ENCODE measurements at places on chromosomes 7 and 10.

DNA sequence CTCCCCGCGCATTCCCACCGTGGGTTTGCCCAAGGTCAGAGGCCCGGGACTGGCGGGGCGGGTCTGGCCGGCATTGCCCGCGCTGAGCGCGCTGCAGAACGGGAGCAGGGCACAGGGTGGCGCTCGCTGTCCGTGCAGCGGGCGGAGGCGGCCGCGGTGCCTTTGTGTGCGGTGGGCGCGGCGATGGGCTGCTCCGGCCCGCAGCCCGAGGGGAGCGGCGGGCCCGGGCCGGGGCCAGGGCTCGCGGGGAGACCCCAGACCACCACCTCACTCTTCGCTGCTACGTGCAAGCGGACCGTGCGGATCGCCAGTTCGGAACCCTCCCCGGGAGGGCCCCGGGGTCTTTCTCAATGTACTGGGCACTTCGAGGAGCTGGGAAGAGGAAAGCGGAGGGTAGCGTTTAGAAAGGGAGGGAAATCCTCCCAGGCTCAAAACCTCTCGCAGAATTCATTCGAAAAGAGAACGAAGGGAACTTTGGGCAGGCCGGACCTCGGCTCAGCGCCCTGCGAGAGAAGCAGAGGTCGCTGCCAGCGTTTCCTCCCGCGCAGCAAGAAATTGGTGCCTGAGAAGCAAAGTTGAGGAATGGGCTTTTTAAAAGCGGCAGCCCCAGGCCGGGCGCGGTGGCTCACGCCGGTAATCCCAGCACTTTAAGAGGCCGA is 8.5 kb downstream of the SP8 start:
- no peak for DNase-seq

DNA sequence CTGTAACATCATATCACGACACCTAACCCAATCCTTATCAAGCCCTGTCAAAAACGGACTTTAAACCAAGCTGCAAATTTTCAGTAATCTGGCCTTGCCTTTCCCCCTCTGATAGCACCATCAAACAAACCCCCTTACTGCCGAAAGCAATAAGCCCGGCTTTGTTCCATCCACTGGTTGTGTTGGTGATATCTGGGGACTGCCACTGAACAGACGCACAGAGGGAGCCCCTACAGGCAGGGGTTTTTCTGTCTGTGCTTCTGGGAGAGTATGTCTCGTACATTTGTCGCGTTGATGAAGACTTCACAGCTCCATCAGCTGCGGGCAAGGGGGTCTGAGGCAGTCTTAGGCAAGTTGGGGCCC is 550 bp upstream of the PLAU start:
- DNase-seq: no peak

- no peak for DNase-seq
These were observed 180.3 kb downstream of the SH2D4B start for GRCh38 chr10:80718024-80718423.

DNA sequence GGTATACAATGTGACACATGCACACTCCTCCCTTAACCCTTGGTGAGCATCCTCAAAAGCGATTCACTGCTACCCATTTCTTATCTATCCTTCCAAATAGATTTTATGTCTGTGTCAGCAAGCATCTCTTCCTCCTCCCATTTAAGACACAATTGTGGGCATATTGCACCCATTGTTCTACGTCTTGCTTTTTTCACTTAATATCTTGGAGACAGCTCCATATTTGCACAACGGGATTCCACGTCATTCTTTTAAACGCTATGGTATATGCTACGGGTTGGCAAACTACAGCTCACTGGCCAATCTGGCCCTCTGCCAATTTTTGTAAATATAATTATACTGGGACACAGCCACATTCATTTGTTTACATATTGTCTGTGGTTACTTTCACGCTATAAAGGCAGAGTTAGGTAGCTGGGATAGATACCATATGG is 88.6 kb downstream of the RNF216 start:
- DNase-seq: no peak

DNA sequence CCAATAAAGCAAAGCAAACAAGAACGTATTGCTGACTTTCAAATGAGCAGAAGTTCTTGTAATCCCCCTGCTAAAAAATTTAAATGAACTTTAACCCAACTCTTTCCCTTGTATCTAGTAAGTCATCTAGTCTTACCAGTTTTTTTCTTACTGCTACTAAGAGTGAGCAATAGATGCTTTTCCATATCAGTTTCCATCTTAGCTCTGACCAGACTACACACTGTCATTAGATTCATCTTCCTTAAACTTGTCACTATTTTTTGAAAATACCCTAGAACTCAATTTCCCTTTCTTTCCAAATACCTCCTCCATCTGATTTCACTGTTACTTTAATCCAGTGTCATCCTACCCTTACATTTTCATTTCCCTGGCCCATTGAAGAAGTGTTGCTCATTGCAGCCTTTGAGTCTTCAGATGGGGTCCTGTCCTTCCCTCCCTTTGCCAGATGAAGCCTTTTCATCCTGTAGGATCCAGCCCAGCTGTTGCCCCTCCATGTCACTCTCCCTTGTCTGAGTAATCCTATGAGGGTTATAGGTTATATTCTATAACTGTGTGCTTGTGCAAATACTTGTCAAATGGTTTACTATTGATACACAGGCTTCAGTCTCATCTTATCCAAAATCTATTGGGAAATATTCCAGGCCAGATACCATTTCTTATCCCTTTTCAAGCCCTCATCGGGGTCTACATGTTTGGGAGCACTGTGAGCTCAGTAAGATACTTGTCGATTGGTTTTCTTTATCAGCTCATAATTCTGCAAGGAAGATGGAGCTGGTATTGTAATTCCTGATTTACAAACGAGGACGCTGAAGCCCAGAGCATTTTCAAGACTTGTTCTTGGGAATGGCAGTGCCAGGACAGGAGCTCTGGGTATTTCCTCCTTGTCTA is 51.5 kb upstream of the ITGB1 start:
- DNase-seq: no peak

- no peak for DNase-seq
These were observed 79.0 kb upstream of the SEMA3C start for GRCh38 chr7:80997841-80998240.

DNA sequence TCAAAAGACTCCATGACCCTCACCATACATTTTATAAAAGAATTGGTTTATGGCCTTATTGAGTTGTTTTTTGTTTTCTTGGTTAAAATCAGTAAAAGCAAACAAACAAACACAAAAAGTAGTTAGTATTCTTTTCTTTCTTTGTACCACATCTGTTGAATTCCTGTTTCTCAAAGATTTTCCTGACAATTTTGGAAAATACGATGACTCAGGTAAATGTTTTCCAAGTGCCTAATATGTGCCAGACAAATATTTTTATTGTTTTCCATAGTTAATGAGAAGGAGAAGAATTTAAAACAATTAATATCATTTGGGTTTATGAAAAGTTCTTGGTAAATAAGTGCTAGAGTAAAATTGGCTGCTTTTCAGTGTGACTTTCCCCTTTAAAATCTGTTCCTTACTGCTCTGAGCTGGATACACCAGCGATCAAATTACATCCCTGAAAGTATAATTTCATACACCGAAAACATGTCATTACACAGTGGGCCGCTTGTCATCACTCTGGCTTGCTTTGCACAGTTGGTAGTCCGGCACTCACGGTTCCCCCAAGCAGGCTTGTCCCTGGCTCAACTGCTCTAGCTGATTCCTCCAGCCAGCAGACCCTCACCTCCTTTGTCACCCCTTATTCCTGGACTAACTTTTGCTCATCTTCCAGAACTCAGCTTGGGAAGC is 80.5 kb downstream of the TBXAS1 start:
- DNase-seq: no peak

- no peak for DNase-seq
These were observed 55.8 kb downstream of the CLRN3 start for GRCh38 chr10:127836966-127837365.

DNA sequence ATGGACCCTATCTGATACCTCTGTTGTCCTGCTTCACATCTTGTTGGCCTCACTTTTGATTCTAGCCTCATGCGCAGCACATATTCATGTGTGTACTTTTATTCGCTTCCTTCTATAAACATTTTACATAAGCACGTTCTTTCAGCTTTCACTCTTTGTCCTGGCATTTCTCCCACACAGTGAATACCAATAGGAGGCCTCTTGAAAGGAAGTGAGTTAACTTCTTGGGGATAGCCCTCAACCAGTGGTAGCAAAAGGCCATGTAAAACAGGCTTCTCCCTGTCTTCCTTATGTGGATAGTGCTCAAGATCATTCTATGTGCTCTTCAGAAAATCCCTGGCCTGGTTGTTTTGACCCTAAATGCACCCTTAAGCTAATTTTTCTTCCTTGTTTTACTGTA is 633.9 kb upstream of the MBL2 start:
- no peak for DNase-seq

DNA sequence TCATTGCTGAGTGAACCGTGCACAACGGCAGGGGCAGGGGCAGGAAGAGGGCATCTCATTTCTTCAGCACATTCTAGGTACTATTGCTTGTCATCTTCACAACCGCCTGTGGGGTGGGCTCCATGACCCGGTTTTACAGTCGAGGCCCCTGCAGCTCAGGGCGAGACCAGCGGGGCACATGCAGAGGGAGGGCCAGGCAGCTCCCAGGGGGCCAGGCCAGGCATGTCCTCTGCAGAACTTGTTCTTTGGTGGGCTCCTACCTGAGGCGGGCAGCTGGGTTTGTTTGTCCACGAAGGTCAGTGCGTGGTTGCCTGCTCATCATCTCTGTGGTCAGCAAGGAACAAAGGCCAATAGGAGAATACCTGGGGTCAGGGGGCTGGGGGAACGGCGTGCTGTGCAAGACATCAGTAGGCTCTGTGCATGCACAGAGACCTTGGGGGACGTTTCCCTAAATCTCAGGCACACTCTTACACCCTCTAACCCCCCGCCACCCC is 75.1 kb upstream of the LEP start:
- DNase-seq: no peak

GRCh38 chr10:11381511-11381910 is 229.9 kb downstream of the USP6NL start:
- DNase-seq: no peak

- DNase-seq: no peak
These were observed 6.6 kb downstream of the CHCHD2 start for GRCh38 chr7:56099653-56100052.

- DNase-seq: no peak
These were observed 78.6 kb downstream of the LCOR start for GRCh38 chr10:96910488-96911395.

GRCh38 chr10:78960316-78960800 is 108.4 kb upstream of the ZMIZ1 start:
- no peak for DNase-seq

DNA sequence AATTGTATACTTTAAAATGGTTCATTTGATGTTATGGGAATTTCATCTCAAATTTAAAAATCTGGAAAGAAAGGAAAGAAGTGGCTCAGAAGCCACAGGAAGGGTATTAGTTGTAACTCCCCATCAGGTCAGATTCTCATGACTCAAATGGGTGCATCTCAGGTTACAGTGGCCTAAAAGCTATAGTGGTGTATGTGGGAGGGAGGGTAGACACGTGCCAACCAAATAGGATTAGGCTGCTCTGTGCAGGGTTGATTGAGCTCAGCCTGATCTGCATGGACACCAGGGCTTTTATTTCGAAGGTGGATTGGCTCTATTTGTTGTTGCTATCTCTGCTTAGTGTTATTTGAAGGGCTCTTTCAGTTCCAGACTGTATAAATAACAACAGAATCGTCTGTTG is 121.5 kb upstream of the PRR15 start:
- peak; percentile 80 for DNase-seq

DNA sequence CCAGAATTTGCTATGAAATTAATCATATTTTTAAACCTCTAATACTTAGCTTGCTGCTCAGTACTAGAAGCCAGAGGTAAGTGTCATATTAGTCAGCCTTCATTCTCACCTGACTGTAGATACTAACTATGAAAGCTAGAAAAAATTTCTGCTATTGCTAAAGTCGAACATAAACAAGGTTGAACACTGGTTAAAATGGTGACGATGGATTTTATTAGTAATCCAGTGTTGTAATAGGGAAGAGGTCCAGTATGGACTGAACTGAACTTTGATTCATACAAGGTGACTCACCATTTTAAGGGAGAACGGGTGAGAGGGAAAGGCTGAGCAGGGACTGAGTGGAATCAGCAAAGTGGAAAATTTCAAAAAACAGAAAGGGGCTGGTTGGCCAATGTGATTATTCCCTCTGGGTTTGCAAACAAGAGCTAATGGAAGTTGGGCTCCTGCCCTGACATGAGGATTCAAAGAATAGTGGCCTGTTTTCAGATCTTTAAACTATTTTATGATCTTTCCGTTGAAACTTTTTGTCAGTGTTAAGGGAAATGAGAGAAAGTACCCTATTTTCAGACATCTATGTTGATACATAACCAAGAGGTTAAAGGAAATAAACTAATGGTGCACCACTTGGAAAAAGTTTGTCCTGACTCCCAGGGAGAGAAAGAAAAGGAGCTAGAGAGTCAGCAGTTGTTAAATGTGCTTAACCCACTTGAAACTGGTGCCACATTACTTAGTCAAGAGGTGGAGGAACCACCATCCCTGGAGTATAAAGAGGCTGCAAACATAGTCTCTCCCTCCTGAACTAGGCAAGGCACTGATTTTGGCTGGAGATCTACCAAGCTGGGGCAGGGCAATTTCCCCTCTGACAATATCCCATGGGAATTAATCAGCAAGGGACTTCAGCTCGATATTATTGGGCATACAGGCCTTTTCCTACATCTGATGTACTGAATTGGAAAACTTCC is 15.3 kb upstream of the AKR1C1 start:
- no peak for DNase-seq

DNA sequence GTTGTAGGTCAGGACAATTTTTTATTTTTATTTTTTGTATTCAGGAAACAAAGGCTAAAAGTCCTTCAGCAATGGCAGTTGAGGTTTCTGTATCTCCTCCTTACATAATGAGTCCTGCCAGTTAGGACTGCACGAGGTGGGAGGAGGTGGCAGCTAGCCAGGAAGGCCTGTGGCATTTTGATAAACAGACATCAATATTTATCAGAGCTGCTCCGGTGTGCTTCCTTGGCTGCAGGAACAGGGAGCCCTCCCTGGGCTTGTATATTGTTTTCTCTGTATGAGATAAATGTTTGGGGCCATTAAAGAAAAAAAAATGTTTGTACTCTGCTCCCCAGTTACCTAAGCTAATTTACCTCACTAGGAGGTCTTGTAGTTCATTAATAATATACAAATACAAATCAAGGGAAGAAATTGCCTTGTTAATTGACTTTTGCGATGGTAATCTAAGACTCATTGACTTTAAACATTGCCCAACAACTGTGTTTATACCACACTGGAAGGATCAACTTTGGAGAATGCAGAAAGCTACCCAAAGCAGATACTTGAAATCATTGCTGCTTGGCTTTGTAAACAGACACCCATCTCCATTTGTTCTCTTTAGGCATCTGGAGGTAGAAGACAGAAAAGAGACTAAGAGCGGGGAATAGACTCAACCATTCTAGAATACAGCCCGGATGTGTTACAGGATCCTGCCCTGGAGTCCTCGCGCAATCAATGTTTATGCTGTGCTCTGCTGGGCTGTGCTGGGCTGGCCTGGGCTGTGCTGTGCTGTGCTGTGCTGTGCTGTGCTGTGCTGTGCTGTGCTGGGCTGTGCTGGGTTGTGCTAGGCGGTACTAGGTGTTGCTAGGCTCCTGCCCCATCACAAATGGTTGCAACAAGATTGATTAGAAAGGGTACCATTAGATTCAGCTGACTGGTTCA is 36.5 kb upstream of the PDZD8 start:
- no peak for DNase-seq

GRCh38 chr7:143042159-143042789 is 9.9 kb upstream of the OR6V1 start:
- DNase-seq: no peak
